ENCODE measurements at places on chromosomes 12 and 14. TPM values are rescaled to one million over a fixed set of nuclear protein-coding genes. Genes with fewer than 3 reads are reported as not detected.
A peak's percentile ranks its signal among the peaks of the same experiment; 100 is the strongest.

DNA sequence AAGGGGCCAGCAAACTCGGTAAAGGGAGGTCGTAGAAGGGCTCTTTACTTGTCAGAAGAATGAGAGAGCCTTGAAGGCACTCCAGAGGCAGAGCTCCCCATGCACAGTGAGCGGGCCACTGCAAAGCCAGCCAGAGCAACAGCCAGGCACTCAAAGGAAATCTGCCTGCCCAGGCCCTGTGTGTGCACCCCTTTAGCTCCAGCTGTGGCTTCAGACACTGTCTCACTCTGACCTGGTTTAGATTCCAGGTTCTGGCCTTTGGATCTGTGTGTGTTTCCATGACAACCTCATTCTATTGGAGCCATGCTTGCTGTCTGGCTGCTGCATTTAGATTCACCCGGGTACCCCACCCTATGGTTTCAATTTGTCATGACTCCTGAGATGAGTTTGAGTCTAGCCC is 170.3 kb downstream of the CAPZA3 start:
- DNase-seq, result no peak
- H3K27me3 ChIP-seq, result no peaks in the 10 kb centered on the region
- no peaks in the 10 kb centered on the region for H3K36me3 ChIP-seq
- H3K4me3 ChIP-seq, result no peak overlapping the region

- DNase-seq, result no peak
- no peak overlapping the region for H3K27ac ChIP-seq
- no peaks in the 10 kb centered on the region for H3K4me1 ChIP-seq
- no peak overlapping the region for H3K4me3 ChIP-seq
- H3K36me3 ChIP-seq, result no peaks in the 10 kb centered on the region
- no peaks in the 10 kb centered on the region for H3K27me3 ChIP-seq
Observed at GRCh38 chr14:71451501-71451900, 480.7 kb upstream of the RGS6 start.

GRCh38 chr14:36048667-36049066 is 127.9 kb downstream of the PTCSC3 start:
- no peaks in the 10 kb centered on the region for H3K27me3 ChIP-seq
- no peaks in the 10 kb centered on the region for H3K36me3 ChIP-seq
- H3K4me3 ChIP-seq, result no peak overlapping the region

GRCh38 chr14:99522457-99522891 is 41.3 kb downstream of the CCNK start:
- peak; percentile 63 for DNase-seq
- no peaks in the 10 kb centered on the region for H3K27me3 ChIP-seq
- H3K27ac ChIP-seq, result peak overlapping the region; percentile 82
- H3K4me1 ChIP-seq, result peaks cover 20% of the 10 kb centered on the region
- no peaks in the 10 kb centered on the region for H3K36me3 ChIP-seq

- H3K27me3 ChIP-seq, result no peaks in the 10 kb centered on the region
- no peaks in the 10 kb centered on the region for H3K36me3 ChIP-seq
- no peak overlapping the region for H3K27ac ChIP-seq
- DNase-seq, result no peak
- H3K4me3 ChIP-seq, result no peak overlapping the region
- no peaks in the 10 kb centered on the region for H3K4me1 ChIP-seq
Observed at GRCh38 chr12:21662122-21662792, 4.6 kb upstream of the LDHB start.

The KRT85 gene
- total RNA-seq, result not detected

The NDUFB1 gene
- total RNA-seq, result 119 TPM

Measured in uterus (tissue), 4 donors.